Type B pancreatic cell (in vitro differentiated cells): ENCODE measurements at places on chromosomes 1 and 21. TPM values are rescaled to one million over a fixed set of nuclear protein-coding genes. Genes with fewer than 3 reads are reported as not detected.

CNKSR1 gene
- 16.5 and 50.5 TPM in 2 replicates for total RNA-seq

AADACL4 gene
- total RNA-seq = not detected in 2 replicates

ACTL8 gene
- 0.22 TPM in 1 of 2 replicates, not detected in the other for total RNA-seq

LSM10 gene
- 32.3 and 36.4 TPM in 2 replicates for total RNA-seq

CRYBG2 gene
- total RNA-seq = 20.0 and 67.7 TPM in 2 replicates

CR1L gene
- total RNA-seq = not detected in 2 replicates

KRTAP21-1 gene
- total RNA-seq = not detected in 2 replicates

HCRTR1 gene
- not detected in 2 replicates for total RNA-seq

STUM gene
- total RNA-seq = 2.2 and 2.8 TPM in 2 replicates

NLRP3 gene
- not detected in 2 replicates for total RNA-seq

FAM3B gene
- total RNA-seq = 4.7 and 10.3 TPM in 2 replicates

TMEM61 gene
- total RNA-seq = 2.9 and 3.8 TPM in 2 replicates

KCNA2 gene
- total RNA-seq = 0.40 and 1.1 TPM in 2 replicates

TNFRSF9 gene
- 0.39 and 3.8 TPM in 2 replicates for total RNA-seq

LZIC gene
- total RNA-seq = 37.9 and 41.8 TPM in 2 replicates

IL6R gene
- 7.8 and 12.5 TPM in 2 replicates for total RNA-seq

SPRR1A gene
- total RNA-seq = 22.2 and 36.3 TPM in 2 replicates

IGSF9 gene
- total RNA-seq = 36.4 and 44.3 TPM in 2 replicates

CNIH3 gene
- 1.8 and 4.5 TPM in 2 replicates for total RNA-seq

SPRR5 gene
- not detected in 2 replicates for total RNA-seq

YY1AP1 gene
- total RNA-seq = 44.5 and 50.8 TPM in 2 replicates

SNX27 gene
- 33.1 and 40.7 TPM in 2 replicates for total RNA-seq

NPHS2 gene
- 0.31 TPM in 1 of 2 replicates, not detected in the other for total RNA-seq

FOXD3 gene
- 0.12 and 0.70 TPM in 2 replicates for total RNA-seq

CFHR2 gene
- not detected in 2 replicates for total RNA-seq

PKP1 gene
- total RNA-seq = 7.6 and 30.7 TPM in 2 replicates

MTX1 gene
- total RNA-seq = 34.0 and 44.2 TPM in 2 replicates

ABCA4 gene
- 3.2 and 6.4 TPM in 2 replicates for total RNA-seq

BRDT gene
- not detected in 2 replicates for total RNA-seq

ATAD3A gene
- total RNA-seq = 37.8 and 39.8 TPM in 2 replicates

ABCG1 gene
- 6.2 and 8.4 TPM in 2 replicates for total RNA-seq

GPR25 gene
- not detected in 2 replicates for total RNA-seq

OPRD1 gene
- 1.1 and 1.5 TPM in 2 replicates for total RNA-seq

NUF2 gene
- total RNA-seq = 7.3 and 26.5 TPM in 2 replicates

HMGCL gene
- total RNA-seq = 33.7 and 35.8 TPM in 2 replicates

LGR6 gene
- total RNA-seq = 2.8 and 6.9 TPM in 2 replicates

F11R gene
- 66.8 and 147 TPM in 2 replicates for total RNA-seq

UBE2J2 gene
- total RNA-seq = 56.5 and 73.8 TPM in 2 replicates

RNF186 gene
- 1.3 and 1.9 TPM in 2 replicates for total RNA-seq

CD46 gene
- 155 and 220 TPM in 2 replicates for total RNA-seq

RNU1-3 gene
- total RNA-seq = 2,993 and 3,564 TPM in 2 replicates

HSD3B1 gene
- total RNA-seq = 1.3 and 10.3 TPM in 2 replicates

GJA8 gene
- not detected in 2 replicates for total RNA-seq

PDXK gene
- 94.4 and 160 TPM in 2 replicates for total RNA-seq
